ENCODE measurements at places on chromosomes 1 and 21.

DNA sequence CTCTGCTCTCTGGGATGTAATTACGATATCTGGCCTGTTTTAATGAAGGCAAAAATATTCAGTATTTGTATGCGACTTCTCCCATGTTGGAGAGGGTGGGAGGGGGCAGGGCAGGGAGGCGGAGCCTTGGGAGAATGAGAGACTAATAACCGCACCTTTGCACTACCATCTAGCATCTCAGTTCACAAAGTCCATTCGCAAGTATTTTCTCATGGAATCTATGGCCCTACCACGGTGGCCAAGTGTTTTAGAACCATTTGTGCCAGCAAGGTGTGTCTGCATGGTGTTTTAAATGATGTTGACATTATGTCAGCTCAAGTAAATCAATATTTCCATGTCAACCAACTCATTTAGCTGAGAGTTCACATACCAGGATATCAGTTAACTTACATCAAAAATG lies 14.3 kb upstream of the BLACAT1 start:
- DNase-seq = no peak

DNA sequence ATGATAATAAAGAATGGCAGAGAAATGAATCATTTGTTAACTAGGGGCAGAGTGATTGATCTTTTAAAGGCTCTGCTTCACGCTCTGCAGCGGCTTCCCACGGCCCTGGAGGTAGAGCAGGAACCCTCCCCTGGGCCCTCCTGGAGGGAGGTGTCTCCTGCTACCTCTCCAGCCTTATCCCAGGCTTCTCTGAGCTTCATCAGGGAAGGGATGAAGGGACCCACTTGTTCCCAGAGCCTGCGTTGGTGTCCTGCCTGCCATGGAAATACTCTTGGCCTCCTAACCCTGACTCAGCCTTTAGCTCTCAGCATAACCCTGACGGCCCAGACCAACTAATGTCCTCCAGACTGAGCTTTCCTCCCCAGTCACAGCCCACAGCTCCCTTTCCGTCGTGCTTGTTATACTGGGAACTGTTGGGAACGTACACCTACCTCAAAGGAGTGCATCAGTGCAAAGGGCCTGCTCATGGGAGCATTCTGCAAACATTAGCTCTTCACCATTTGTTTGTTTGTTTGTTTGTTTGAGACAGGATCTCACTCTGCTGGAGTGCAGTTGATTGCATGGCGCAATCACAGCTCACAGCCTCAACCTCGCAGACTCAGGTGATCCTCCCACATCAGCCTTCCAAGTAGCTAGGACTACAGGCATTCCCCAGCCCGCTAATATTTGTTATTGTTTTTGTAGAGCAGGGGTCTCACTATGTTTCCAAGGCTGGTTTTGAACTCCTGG lies 17.4 kb upstream of the HNRNPU start:
- DNase-seq = no peak

DNA sequence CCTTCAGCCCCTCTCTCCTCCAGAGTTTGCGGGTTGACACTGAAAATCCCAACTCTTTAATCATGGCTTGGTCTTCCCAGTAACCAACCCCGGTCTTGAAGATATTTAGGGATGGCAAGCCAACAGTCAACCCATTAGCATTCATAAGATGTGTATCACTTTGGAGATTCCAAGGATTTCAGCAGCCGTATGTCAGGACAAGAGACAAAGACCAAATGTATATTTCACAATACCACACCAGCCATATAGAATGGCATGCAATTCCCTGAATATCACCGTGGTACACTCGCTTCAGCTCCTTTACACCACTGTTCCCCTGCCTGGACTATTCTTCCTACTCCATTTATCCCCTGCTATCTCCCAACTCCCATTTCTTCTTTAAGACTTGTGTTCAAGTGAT lies 109.2 kb downstream of the CSMD2 start:
- DNase-seq = no peak

- DNase-seq = no peak
Measured at GRCh38 chr1:227167276-227168101, 150.8 kb downstream of the CDC42BPA start.

GRCh38 chr1:214028649-214029406 lies 41.1 kb downstream of the PROX1 start:
- no peak for DNase-seq

GRCh38 chr1:14878951-14879350 lies 274.6 kb upstream of the TMEM51 start:
- no peak for DNase-seq

GRCh38 chr1:225768662-225769426 lies 8.8 kb upstream of the SRP9 start:
- no peak for DNase-seq

GRCh38 chr1:3944578-3945125 lies 44.6 kb upstream of the C1orf174 start:
- DNase-seq = no peak

DNA sequence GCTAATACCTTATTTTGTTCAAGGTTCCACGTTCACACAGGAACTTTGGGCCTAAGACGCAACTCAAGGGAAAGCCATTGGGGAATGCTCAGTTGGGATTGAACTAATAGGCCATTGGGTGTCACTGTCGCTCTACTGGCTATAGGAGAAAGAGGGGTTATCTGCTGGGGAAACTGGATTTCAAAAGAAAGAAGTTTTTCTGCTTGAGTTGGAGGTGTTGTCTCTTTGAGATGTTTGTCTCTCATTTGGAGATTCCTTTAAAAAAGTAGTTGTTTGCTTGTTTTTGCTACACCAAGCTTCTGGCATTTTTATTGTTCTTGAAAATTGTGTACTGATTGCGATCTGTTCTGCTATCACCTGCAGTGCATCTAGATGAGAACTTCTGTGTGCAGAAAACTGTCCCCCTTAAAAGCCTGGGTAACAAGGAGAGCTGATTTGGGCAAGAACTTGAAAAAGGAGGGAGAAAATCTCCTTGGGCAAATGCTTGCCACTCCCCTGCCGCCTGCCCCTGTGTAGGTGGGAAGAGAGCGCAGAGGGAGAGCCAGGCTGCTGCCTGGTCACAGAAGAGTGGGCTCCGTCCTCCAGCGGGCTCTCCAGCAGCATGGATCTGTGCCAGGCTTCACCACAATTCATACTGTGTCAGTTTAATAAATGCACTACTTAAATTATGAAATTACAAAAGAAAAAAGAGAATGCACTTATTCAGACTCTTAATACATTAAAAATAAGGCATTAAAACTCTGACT lies 39.9 kb downstream of the PEX14 start:
- DNase-seq = no peak

DNA sequence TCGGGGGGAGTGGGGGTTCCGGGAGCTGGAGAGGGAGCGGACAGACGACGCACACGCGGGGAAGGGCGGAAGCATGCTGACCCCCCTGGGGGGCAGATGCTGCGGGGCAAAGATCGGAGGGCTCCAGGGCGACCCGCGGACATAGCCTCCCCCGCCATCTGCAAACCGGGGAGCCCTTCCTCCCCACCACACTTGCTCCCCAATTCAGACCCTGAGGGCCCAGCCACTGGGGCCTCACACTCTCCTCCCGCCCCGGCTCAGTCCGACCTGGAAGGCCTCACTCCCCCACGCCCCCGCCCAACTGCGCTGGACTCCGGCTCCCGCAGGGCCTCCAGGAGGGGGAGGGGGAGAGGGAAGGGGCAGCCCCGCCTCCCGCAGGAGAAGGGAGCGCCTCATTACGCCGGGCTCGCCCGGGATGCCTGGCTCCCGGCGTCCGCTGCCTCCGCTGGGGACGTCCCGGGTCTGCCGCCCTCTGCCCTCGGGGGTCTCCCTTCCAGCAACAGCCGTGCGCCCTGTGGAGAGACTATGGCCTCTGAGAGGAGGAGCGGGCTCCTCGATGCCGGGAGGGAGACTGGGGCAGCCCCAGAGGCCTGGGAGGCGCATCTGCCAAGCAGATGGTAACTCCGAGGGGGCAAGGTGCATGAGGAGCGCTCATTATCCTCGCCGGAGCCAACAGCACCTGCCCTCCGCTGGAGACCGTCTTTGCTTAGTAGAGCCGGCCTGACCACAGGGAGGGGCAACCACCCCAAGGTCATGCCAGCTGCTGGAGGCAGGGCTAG lies 636 bp upstream of the CAMK2N1 start:
- no peak for DNase-seq

GRCh38 chr1:41098730-41099460 lies 77.4 kb upstream of the SLFNL1 start:
- no peak for DNase-seq

DNA sequence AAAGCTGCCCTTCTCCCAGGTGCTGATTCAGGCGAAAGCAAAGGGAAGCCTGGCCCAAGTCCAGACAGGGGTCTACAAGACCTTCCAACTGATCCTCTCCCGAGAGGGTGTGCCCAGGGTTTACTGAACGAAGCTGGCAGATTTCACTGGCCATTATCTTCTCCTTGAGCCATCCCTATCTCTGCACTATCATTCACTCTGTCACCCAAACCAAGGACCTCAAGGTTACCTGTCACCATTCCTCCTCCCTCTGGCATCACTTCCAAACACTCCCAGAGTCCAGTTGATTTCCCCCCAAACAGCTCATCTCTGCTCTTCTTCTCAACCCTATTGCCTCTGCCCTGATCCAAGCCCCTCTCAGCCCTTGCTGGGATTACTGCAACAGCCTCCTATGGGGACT lies 4.9 kb downstream of the STK40 start:
- DNase-seq = no peak

GRCh38 chr1:80962564-80962963 lies 838.2 kb upstream of the ADGRL2 start:
- no peak for DNase-seq

DNA sequence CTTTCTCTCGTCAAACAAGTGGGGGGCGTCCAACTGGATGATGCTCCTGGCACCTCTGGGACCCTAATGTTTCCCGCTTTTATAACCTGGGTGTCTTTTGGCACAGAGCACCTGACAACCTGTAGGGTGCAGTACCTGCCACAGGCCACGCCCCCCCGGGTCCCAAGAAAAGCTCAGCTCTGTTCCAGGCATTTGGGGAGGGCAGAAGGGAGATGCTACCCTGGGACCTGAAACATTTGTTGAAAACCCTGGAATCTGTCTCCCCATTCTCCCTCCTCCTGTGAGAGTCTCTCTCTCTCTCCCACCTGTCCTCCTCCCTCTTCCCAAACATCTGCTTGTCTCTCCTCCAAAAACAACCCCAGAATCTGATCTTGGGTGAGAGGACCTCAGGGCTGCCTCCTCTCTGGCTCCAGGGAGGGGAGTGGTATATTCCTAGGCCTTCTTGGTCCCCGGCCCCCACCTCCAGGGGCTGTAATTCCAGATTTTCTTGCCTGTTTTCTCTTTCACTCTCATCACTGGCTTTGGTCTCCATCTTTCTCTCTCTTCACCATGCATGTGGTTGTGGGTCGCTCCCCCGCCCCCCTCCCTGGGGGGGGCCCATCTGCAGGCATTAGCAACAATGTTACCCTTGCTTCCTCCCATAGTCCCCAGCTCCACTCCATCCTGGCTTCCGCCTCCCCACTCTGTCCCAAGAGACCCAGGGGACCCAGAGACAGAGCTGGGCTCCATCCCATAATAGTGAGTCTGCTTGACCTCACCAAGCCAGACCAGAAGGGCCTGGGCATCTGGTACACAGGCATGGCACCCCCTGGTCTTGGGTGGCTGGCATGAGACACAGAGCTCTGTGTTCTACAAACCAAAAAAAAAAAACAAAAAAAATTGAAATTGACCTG lies 4.1 kb downstream of the AHDC1 start:
- DNase-seq = no peak

DNA sequence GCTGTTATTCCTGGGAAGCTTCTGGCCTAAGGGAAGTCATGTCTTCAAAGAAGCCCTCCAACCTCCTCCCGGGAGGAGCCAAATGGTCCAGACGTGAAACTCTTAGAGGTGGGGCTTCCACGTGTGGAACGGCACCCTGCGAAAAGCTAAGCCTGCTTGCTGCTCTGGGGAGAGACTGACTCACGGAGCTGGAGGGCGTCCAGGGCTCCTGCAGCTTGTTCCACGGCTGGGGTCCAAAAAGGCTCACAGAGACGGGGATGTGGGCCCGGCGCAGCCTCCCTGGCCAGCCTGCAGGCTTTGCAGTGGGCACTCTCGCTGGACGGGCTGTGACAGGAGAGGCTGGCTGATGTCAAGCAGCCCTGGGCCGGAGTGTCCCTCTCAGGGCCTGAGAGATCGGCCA lies 105.1 kb downstream of the COLGALT2 start:
- DNase-seq = peak; percentile 41

GRCh38 chr1:117967477-117967876 lies 37.9 kb downstream of the WDR3 start:
- DNase-seq = no peak

DNA sequence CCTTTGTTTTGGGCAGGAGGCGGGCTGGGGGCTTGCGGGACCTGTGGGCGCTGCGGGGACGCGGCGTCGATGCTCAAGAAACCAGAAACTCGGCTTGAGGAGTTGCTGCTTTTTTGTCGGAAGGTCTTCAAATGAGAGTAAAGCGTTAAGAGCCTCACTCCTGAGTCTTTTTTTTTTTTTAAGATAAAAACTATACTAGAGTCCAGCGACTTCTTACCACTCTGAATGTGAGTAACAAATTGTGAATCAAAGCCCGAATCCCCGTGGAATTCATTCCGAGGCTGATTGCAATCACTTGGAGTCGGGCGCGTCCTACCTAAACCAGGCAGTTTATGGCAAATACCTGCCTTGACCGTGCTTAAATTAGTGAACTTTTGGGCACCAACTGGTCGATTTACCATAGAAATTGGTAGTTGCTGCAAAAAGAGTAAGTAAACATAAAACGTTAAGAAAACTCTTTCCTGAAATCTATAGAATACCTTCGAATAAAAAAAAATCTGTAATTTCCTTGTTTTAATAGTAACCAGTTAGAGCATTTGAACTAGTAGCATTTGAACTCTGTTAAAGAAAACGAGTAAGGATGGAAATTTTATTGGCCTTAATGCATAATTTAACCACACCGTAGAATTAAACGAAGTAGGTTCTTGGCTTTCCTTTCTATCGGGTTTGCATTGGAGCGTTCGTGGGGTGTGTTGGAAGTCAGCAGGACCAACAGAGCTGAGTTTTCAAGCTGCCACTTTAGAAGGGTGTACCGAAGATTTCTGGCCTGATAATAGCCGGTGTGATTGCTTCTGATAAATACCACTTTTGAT lies 769 bp downstream of the GPSM2 start:
- DNase-seq = no peak

- DNase-seq = no peak
Measured at GRCh38 chr1:226717256-226717909, 21.7 kb downstream of the ITPKB start.

- peak; percentile 78 for DNase-seq
Measured at GRCh38 chr1:192808518-192809306, at the start of gene RGS2. Gene RGS2, plus strand, starts transcription at chr1:192809039. Its CDS starts 33 bp downstream, at chr1:192809072.

- no peak for DNase-seq
Measured at GRCh38 chr1:207825409-207825695, 73.5 kb downstream of the CD46 start.

GRCh38 chr21:26489781-26490180 lies 83.3 kb downstream of the CYYR1 start:
- DNase-seq = no peak
